ENCODE measurements at places on chromosomes 3 and 15.

- no peak for DNase-seq
These were observed 190.7 kb upstream of the GBE1 start for GRCh38 chr3:81952141-81952540.

DNA sequence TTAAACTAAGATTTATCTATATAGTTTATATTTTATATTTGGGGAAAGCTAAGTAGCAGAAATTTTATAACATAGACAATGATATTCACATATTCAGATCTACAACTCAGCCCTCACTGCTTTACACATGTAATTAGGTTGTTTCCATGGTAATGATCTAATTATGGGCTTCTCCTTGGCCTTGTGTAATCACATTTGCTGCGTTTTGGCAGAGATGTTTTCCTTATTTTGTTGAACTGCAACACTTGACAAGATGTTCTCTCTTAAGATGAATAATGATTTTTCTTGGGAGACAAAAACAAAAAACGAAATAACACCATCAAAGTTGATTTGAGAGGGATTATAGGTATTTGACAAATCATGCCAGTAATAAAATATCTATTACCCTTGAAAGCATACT is 635.6 kb upstream of the TBL1XR1 start:
- DNase-seq: no peak

DNA sequence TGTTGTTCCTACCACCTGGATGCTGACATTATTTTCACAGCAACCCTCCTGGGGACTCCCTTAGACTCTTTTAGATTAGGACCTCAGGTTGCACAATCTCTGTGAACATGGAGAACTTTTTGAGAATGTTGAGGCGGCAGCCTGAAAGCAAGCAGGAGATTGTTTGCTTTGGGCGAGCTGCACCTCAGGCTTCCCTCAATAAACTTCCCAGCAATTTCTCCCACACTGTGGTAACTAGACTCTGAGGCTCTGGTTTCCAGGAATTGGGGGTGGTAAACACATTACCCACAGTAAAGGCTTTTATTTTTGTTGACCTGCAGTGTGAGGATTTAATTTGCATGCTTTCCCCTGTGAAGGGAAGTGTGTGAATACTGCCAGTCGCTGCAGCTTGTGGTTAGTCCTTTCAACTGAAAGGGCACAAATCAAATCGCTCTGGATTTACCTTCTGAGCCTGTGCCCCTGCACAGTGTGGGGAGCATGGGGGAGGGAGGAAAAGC is 35.2 kb upstream of the SIAH2 start:
- no peak for DNase-seq

DNA sequence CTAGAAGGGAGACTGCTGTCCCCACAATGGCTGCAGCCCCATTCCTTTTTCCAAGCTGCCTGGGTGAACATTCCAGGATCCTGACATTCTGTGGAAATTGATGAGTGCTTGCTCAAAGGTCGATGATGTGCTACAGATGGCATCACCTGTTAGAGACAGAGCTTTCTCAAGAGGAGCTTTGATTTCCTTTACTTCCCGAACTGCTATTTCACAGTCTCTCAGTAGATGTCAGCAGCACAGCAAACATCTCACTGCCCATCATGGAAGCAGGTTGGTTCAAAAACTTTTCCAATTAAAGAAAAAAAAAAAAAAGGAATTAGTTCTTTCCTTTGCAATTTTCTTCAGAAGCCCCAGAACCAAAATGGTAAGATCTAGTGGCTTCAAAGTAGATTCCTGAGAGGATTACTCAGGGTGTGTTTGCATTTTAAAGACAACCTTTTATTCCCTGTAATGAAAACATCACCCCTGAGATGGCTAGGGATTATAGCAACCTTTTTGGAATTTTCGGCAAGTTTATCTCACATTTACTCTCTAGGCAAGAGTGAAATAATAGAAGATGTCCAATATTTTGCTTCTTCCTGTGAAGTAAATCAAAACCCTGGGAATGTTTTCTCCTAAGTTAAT is 44.8 kb downstream of the POLR2M start:
- no peak for DNase-seq

DNA sequence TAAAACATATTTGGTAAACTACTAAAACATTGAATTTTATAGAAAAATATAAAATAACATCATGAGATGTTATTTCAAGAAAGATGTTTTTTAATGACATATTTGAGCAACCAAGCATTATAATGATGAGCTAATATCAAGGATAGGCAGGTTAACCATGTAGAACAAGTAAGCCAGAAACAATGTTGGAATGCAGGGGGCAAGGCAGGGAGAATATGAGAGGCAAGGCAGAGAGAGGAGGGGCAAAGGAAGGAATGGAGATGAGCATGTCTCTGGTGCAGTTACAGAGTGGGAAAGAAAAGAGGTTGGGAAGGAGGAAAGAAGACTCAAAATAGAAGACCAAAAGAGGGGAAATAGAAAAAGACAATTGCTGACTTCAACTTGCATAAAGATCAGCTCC is 390.4 kb downstream of the MCTP2 start:
- DNase-seq: no peak

GRCh38 chr3:194675081-194675640 is 3.2 kb upstream of the LSG1 start:
- DNase-seq: no peak

DNA sequence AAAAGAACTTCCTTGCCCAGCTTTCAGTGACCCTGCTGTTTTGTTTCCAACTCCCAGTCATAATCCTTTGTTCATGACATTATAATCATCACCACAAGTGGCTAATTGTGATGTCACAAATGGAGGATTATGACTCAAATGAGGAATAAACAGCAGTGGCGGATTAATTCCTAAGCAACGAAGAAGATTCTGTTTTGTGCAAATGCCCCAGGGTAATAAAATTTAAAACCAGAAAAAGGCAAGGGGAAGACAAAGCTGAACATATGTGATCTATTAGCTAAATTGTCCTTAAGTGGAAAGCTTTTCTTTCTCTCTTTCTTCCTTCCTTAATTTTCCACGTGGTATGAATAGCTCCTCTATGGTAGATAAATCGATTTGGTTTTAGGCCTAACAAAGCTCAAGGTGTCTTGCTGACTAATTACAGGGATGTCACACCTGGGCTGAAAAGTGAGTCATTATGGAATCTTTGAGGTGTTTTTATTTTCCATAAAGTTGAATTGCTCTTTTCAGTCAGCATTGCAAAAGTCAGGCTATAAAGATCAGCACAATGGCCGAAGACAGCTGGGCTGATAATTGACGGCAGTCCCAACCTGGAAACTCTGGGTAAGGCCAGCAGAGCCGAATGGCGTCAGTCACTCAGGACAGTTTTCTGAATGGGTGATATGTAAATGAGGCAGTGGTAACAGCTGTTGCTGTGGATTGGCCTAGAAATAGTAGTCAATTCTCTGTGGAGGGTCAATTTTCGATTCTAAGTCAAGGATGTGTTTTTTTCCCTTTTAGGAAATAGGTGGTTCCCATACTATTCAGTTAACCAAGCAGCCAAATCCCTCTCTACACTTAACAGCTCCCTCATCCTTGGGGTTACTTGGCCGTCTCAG is 121.5 kb downstream of the PTPRG start:
- DNase-seq: no peak

- no peak for DNase-seq
These were observed 2.4 kb upstream of the KLF13 start for GRCh38 chr15:31324186-31324585.

- DNase-seq: no peak
These were observed 204.4 kb upstream of the C2CD4B start for GRCh38 chr15:62369454-62369853.

- DNase-seq: no peak
These were observed 271.6 kb upstream of the ZPLD1 start for GRCh38 chr3:102163039-102163817.

DNA sequence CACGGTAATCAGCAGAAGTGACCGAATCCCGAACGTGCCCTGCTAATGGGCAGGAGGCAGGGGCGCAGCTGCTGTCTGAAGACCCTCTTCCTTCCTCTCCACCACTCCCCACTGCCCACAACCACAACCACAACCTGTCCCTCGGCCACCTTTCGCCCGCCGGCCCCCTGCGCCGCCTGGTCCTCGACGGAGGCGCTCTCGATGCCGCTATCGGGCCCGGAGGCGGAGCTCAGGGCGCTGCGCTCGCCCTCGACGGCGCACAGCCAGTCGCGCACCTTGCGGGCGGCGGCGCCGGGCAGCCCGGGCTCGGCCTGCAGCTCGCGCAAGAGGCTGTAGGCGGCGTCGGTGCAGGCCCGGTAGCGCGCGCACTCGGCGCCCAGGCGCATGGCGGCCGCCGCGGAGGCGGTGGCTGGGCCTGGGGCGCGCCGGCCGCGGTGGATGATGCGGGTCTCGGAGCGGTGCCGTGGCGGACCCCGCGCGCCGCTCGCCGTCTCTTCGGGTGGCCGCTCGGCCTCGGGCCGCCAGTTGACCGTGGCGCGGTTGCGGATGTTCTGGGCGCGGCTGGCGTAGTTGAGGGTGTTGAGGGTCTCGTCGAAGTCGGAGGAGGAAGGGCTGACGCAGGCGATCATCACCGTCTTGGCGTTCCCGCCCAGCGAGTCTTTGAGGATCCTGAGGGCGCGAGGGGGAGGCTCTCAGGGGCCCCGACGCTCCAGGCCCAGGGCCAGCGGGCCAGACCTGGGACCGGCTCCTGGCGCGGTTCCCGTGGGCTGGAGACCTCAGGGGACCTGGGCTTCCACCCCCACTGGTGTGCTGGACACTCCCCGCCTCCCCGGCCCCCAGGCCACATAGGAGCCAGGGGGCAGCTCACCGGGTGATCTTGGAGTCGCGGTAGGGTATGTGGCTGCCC is 6.9 kb downstream of the KIF7 start:
- no peak for DNase-seq

Data from adrenal gland (tissue), 19 donors.